ENCODE measurements at places on chromosomes 7 and 10.

DNA sequence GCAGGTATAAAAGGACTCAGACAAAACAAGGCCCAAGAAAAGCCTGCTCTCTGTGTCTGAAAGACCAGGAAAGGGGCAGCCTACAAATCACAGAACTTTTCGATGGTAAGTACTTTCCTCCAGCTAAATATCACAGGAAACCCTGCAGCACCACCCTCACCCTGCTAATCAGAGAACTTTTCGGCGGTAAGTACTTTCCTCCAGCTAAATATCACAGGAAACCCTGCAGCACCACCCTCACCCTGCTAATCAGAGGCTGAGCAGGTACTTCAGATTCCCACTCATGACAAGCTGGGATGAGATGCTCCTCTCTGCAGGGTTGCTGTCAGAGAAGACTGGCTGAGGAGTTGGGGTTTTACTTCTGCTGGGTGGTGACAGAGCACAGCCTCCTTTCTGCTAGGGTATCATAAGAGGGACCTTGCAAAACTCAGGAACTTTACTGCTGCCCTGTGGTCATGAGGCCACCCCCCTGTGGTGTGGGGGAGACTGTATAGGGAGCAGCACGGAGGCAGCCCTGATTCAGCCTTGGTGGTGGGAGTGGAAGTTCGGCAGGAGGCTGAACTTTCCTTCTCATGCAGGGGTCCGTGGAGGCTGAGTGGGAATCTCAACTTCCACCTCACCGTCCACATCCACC, 7.2 kb downstream of the WDR37 start:
- DNase-seq: no peak

DNA sequence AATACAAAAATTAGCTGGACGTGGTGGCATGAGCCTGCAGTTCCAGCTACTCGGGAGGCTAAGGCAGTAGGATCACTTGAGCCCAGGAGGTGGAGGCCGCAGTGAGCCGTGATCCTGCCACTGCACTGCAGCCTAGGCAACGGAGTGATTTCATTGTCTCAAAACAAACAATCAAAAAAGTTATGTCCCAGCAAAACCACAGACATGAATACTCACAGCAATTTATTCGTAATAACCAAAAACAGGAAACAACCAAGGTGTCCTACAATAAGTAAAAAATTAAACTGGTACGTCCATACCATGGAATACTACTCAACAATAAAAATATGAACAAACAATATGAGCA, 11.6 kb upstream of the CYTH3 start:
- DNase-seq: no peak

- no peak for DNase-seq
Measured at GRCh38 chr7:30702200-30702599, 19.9 kb upstream of the CRHR2 start.

- no peak for DNase-seq
Measured at GRCh38 chr10:125062914-125063230, 97.5 kb downstream of the CTBP2 start.

GRCh38 chr10:25778646-25779045, 155.4 kb upstream of the MYO3A start:
- no peak for DNase-seq

- no peak for DNase-seq
Measured at GRCh38 chr7:5287802-5288201, 5.1 kb downstream of the SLC29A4 start.

DNA sequence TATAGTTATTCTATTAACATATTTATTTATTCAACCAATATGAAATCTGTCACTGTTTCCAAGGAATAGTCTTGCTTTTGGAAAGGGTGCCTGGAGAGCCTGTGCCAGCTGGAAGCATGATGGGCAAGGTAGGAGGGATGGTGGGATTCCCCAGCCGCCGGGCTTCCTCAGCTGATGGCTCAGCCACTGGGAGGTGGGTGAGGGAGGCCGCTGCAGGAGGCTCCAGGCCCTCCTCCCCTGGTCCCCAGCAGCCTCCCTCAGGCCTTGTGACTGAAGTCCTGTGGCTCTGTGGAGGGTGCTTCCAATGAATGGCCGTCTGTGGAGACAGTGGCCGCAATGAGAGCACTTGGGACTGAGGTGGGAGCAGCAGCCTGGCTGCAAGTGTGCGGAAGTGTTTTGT, 27.0 kb downstream of the SPAG6 start:
- DNase-seq: no peak

DNA sequence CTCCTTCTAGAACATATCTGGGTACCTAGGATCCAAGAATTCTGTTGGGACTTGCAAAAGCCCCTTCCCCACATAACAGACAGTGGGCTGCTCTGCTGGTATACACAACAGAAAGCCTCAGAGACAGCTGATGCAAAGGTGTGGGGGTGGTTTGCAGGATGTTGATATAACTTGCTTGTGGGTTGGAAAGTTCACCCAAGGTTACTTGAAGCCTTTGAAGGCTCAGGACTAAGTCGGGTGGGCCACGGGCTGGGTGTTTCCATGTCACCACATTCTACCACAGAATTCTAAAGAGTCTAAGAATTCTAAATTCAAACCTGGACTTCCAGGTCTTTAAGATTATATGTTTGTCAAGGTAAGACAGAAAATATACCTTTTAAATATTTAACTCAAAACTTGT, 7.4 kb upstream of the NRCAM start:
- no peak for DNase-seq

All from NCI-H1105 treated with DMSO at 0.1 percent for 48 hours (cell line).